ENCODE measurements at places on chromosomes 13 and 19.

- DNase-seq = peak; percentile 19
Measured at GRCh38 chr19:2014731-2015607, 545 bp downstream of the BTBD2 start.

GRCh38 chr13:37475966-37476365, 122.6 kb downstream of the POSTN start:
- no peak for DNase-seq

DNA sequence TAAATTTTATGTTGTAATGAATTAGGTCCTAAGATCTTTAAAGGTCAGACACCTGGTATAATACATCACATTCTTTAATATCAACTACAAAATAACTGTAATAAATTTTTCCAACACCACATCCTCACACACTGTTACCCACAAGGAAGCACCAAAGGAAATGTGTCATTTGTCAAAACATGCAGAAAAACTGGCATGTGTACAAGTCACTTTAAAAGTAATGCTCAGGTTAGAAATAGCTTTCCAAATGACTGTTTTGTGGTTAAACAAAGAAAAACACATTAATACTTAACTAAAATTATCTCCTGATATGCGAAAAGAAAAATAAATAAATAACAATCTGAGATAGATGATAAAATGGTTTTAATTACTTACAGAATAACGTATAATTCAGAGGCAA, 74.7 kb downstream of the MZT1 start:
- DNase-seq = no peak

- DNase-seq = no peak
Measured at GRCh38 chr13:101555610-101556009, 103.1 kb downstream of the ITGBL1 start.

DNA sequence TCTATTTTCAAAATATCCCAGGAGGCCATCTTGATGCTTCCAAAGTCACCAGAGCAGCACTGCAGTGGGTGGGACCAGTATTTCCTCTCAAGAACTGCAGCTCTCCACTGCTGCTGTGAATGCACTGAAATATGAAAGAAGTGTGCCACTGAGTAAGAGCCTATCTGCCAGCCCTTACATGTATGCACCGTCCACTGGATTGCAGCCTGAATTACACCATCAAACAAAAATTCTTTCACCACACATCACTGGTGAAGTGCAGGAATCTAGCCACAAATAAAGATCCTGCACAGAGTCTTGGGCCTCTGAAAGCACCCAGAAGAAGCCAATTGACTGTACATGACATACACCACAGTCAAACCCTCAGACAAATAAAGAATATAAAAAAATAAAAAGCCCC, 249.0 kb downstream of the LHFPL6 start:
- no peak for DNase-seq

DNA sequence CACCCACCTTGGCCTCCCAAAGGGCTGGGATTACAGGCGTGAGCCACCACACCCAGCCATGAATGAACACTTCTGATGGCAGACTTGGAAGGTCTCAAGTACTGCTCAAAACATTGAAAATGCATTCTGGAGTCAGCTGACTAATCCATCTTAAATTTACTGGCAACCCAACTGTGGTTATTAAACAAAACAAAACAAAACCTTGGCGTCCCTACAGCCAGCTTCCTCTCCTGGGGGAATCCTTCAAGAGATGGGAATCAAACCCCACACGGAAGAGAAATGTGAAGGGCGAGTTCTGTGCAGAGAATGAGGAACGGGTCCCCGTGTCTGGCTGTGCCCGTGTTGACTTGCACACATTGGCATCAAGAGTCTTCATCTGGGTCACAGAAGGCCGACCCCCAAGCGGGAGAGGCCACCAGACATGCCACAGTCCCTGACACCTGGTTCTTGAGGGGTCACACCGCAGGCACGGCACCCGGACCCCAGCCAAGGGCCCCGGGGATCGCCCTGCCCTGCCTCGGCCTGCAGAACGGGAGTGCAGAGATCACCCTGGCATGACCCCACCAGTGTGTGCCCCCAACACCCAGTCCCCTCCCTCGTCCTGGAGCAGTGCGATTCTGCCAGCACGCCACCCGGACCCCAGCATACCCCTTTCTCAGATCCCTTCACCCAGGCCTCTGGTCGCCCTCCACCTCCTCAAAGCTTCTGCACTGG, 3.2 kb downstream of the MAP2K2 start:
- DNase-seq = no peak

DNA sequence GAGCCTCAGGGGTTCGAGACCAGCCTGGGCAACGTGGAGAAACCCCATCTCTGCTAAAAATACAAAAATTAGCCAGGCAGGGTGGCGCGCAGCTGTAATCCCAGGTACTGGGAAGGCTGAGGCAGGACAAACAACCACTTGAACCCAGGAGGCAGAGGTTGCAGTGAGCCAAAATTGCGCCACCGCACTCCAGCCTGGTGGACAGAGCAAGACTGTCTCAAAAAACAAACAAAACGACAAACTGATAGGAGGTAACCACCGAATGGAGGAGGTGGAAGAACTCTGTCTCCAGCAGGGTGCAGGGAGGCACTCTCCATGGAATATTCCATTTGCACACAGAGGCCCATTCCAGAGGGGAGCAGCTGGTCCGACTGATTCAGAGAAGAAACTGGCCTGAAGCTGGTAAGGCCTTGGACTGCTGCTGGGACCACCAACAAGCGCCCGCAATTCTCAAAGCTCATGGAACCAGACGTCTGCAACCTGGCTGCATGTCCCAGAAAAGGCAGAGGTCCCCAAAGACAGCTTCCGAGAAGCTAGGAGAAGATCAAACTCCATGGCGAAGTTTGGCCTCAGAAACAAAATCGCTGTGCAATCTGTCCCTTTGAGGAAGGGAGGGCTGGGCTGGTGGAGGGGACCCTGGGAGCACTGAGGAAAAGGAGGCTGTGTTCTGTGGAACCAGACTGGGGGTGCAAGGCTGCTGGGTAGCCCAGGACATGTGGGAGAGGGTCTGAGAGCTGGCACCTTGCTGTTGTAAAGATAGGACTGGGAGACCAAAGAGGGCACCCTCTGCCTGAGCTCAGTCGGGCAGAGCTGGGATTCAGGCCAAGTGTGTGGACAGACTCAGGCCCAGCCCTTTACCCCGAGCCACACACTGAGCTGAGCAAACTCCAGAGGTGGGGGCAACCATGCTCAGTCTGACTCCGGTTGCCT, 35.2 kb downstream of the SLC25A42 start:
- no peak for DNase-seq

GRCh38 chr13:95403349-95404140, 102.3 kb upstream of the ABCC4 start:
- peak; percentile 20 for DNase-seq

- no peak for DNase-seq
Measured at GRCh38 chr13:25616674-25617073, 244.9 kb downstream of the ATP8A2 start.

DNA sequence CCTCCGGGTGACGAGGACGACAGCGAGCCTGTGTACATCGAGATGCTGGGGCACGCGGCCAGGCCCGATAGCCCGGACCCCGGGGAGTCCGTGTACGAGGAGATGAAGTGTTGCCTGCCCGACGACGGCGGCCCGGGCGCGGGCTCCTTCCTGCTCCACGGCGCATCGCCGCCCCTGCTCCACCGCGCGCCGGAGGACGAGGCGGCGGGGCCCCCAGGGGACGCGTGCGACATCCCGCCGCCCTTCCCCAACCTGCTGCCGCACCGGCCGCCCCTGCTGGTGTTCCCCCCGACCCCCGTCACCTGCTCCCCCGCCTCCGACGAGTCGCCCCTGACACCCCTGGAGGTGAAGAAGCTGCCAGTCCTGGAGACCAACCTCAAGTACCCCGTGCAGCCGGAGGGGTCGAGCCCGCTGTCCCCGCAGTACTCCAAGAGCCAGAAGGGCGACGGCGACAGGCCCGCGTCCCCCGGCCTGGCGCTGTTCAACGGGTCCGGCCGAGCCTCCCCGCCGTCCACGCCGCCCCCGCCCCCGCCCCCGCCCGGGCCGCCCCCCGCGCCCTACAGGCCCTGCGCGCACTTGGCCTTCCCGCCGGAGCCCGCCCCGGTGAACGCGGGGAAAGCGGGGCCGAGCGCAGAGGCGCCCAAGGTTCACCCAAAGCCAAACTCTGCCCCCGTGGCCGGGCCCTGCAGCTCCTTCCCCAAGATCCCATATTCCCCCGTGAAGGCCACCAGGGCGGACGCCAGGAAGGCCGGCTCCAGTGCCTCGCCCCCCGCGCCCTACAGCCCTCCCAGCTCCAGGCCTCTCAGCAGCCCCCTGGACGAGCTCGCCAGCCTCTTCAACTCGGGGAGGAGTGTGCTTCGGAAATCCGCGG, 511.3 kb downstream of the MYO16 start:
- no peak for DNase-seq

DNA sequence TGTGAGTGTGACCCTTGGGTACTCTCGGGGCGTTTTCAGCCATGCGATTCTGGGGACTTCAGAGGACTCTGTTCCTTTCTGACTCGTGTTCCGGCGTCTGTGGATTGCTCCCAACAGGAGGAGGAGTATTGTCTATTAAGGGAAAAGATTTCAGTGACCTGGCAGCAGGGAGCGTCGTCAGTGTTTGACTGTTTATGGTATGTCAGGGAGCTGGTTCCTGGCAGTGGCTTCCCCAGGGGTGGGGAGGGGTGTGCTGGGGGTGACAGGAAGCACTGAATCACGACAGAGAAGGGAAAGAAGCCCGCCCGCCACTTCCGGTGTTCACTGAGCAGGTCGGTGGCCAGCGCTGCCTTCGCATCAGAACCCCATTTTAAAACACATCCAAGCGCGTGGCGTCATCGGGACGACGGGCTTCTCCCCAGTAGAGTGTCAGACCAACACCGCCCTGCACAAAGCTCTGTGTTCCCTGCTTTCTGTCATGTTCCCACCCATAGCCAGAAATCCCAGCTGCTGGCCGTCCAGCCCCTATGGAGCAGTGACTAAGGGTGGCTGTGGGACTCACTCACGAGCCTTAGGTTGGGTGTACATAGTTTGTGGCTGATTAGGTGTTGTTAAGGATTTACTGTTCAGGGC, 33.8 kb downstream of the COL4A2 start:
- peak; percentile 59 for DNase-seq

DNA sequence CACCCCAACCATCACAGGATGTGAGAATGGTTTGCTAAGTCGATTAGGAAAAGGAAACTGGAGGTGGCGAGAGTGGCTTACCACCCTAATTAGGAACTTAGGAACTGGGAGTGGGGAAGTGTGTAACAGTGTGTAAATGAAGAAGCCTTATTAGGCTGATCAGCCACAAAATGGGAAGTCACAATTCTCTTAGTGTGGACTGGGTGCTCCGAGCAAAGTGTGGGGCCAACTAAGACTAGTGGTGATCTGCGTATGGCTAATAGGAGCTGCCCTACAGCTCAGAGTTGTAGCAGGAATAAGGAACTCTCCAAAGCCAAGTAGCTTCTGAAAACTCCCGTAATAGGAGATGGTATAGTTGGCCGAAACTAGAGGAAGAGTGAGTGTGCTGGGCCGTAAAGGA, 7.6 kb downstream of the SIGLEC11 start:
- DNase-seq = no peak

DNA sequence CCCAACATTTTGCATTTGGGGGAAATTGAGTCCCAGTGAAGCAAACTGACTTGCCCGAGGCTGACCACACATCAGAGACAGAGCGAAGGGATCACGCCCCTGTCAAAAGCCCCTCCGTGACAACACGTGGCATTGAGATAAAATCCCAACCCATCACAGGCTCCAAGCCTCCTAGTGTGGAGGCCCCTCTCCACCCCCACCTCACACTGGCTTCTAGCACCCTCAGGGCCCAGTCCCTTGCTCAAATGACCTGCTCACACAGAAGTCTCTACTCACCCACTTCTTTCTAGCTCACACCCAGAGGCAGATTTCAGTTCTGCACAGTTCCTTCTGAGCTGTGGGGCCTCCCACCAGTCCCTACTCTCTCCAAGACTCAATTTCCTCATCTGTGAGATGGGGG, 10.3 kb downstream of the HPN start:
- DNase-seq = no peak

- DNase-seq = peak; percentile 66
Measured at GRCh38 chr19:9793071-9793591, 24.6 kb upstream of the ZNF846 start.

DNA sequence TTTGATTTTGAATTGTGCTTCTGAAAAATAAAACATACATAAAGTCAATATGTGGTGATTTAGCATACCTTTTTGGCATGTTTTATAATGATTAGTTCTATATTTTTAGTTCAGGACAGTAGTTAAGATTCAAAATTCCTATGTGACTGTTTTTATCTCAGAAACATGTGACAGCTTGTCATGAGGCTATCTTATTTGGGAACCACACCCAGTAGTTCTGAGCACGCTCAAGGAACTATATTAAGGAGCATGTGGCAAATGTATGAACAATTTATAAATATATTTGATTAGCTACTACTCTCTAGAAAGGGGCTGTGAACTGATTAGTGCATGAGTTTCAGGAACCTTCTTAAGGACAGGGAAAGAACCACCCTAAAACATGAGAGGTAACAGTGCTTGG, 38.8 kb downstream of the FGF9 start:
- DNase-seq = no peak

DNA sequence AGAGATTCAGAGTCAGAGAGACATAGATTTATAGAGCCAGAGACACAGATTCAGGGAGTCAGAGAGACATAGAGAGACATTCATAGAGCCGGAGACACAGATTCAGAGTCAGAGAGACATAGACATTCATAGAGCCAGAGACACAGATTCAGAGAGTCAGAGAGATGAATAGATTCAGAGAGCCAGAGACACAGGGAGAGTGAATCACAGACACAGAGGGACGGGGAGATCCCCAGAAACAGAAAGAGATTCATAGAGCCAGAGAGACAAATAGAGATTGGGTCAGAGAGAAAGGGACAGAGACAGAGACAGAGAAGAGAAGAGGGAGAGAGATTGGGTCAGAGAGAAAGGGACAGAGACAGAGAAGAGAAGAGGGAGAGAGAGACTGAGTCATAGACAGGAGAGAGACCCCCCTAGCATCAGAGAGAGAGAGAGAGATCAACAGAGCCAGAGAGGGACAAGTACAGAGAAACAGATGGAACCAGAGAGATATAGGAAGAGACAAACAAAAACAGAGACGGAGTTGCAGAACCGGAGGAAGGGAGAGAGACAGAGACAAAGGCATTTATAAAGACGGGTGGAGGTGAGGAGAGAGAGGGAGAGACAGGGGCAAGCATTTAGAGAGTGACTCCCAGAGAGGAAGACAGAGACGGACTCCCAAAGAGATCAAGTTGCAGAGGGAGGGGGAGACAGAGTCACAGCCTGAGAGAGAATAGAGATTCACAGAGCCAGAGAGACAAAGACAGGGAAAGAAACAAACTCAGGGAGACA, 1.1 kb upstream of the PRKCG start:
- no peak for DNase-seq
